ENCODE measurements at places on chromosomes 1 and 21.

DNA sequence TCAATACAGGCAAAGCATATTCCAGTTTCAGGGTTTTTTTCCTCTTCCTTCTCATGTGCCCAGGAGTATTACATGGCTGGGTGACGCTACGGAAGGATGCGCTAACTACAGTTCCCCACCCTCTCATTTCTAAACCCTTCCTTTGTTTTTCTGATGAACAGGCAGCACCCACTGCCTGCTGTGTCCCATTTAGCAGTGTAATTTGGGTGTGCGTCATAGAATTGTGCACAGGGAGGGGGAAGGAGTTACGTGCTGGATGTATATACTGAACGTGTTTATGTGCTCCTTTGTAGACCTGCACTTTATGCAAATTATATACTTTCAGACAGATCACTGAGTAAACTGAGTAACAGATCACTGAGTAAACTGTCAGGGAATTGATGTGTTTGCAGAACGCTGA is 44.5 kb downstream of the ELAPOR1 start:
- peaks cover 18% of the 10 kb centered on the region for H3K4me1 ChIP-seq
- no peaks in the 10 kb centered on the region for H3K36me3 ChIP-seq
- H3K27ac ChIP-seq, result no peak overlapping the region
- no peak for DNase-seq
- no peak overlapping the region for H3K4me3 ChIP-seq

GRCh38 chr1:214004014-214004413 is 16.2 kb downstream of the PROX1 start:
- no peak overlapping the region for H3K27ac ChIP-seq
- no peaks in the 10 kb centered on the region for H3K4me1 ChIP-seq
- no peak for DNase-seq
- H3K4me3 ChIP-seq, result no peak overlapping the region
- H3K36me3 ChIP-seq, result no peaks in the 10 kb centered on the region
- H3K27me3 ChIP-seq, result no peaks in the 10 kb centered on the region

DNA sequence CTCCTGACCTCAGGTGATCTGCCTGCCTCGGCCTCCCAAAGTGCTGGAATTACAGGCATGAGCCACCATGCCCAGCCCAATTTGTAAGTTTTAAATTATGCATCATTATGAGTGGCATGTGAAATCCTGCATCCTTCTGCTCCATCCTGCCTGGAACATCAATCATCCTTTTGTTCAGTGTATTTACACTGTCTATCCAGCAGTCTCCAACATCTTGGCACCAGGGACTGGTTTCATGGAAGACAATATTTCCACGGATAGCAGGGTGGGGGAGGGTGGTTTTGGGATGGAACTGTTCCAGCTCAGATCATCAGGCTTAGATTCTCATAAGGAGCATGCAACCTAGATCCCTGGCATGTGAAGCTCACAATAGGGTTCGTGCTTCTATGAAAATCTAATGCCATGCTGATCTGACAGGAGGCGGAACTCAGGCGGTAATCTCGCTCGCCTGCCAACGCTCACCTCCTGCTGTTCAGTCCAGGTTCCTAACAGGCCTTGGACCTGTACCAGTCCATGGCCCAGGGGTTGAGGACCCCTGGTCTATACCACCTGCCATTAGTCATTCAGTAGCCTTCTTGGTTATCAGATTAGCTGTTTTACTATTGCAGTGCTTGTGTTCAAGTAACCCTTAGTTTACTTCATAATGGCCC is 22.2 kb upstream of the TCEA3 start:
- H3K27me3 ChIP-seq, result no peaks in the 10 kb centered on the region
- H3K4me1 ChIP-seq, result peaks cover 23% of the 10 kb centered on the region
- DNase-seq, result no peak
- H3K36me3 ChIP-seq, result no peaks in the 10 kb centered on the region
- no peak overlapping the region for H3K27ac ChIP-seq

- H3K27ac ChIP-seq, result peak overlapping the region; percentile 37
- no peaks in the 10 kb centered on the region for H3K27me3 ChIP-seq
- no peaks in the 10 kb centered on the region for H3K36me3 ChIP-seq
Measured at GRCh38 chr21:42474043-42474831, 21.8 kb downstream of the RSPH1 start.

- H3K27ac ChIP-seq, result no peak overlapping the region
- peaks cover 7% of the 10 kb centered on the region for H3K4me1 ChIP-seq
- no peak for DNase-seq
- H3K27me3 ChIP-seq, result no peaks in the 10 kb centered on the region
- no peak overlapping the region for H3K4me3 ChIP-seq
- no peaks in the 10 kb centered on the region for H3K36me3 ChIP-seq
Measured at GRCh38 chr1:30378003-30378596, 345.3 kb downstream of the MATN1 start.

DNA sequence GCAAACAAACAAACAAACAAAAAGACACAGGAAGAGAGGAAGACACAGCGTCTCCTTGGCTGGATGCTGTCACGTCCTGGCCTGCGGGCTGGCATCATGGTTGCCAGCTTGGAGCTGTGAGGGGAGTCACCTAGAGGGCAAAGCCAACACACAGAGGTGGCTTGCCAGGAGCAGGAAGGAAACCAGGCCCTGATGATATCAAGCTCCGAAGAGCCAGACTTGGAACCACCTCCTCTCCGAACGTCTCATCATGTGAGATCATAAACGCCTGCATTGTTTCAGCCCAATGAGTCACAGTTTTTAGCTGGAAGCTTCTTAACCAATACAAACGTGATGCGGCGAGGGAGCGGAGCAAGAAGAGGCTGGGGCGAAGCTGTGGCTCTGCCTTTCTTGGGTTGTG is 8.7 kb downstream of the PLA2G2D start:
- no peak for DNase-seq
- H3K4me3 ChIP-seq, result no peak overlapping the region
- no peaks in the 10 kb centered on the region for H3K36me3 ChIP-seq
- peak overlapping the region; percentile 37 for H3K27ac ChIP-seq

DNA sequence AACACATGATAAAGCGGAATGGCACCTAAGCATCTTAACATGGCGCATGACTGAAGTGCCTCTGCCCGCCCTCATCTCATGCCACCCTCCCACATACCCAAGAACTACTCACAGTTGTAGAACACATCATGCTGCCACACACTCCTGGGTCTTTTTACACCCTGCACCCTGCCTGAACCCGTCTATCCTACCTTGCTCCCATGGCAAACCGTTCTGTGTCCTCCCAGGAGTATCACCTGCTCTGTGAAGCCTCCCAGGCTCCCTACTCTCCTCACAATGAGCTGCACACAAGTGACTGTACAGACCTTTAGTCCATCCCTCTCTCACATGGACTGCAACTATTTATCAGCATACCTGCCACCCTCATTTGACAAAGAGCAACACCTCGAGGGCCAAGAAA is 144.0 kb downstream of the TGFBR3 start:
- H3K27ac ChIP-seq, result peak overlapping the region; percentile 64
- H3K4me1 ChIP-seq, result peaks cover 43% of the 10 kb centered on the region
- H3K4me3 ChIP-seq, result no peak overlapping the region
- no peak for DNase-seq
- no peaks in the 10 kb centered on the region for H3K36me3 ChIP-seq

DNA sequence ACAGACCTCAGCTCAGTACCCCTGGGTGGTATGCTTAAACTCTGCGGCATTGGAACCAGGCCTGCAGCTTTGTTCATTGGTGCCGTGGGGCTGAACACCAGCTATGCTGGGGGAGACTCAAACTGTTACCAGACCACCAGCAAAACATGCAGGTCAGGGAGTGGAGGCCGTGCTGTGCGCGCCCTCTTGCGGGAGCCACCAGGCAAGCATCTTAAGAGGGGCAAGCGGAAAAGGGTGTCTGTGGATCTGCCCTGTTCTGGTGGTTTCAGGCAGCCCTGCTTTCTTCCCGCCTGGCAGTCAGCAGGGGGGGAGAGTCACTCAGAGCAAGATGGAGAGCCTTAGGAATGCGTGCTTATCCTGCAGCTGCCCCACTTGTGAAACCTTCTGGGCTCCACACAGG is 276.9 kb upstream of the ZRANB2 start:
- DNase-seq, result no peak
- no peak overlapping the region for H3K4me3 ChIP-seq
- no peaks in the 10 kb centered on the region for H3K36me3 ChIP-seq
- no peaks in the 10 kb centered on the region for H3K27me3 ChIP-seq
- no peak overlapping the region for H3K27ac ChIP-seq

- peaks cover 42% of the 10 kb centered on the region for H3K4me1 ChIP-seq
- DNase-seq, result no peak
- peak overlapping the region; percentile 17 for H3K4me3 ChIP-seq
- peaks cover 45% of the 10 kb centered on the region for H3K36me3 ChIP-seq
- H3K27ac ChIP-seq, result peak overlapping the region; percentile 83
- H3K27me3 ChIP-seq, result no peaks in the 10 kb centered on the region
Measured at GRCh38 chr21:32347977-32348376, 44.8 kb downstream of the URB1 start.

GRCh38 chr1:47894410-47895278 is 102.5 kb downstream of the TRABD2B start:
- H3K4me3 ChIP-seq, result no peak overlapping the region
- no peaks in the 10 kb centered on the region for H3K36me3 ChIP-seq
- no peak for DNase-seq
- no peaks in the 10 kb centered on the region for H3K27me3 ChIP-seq

DNA sequence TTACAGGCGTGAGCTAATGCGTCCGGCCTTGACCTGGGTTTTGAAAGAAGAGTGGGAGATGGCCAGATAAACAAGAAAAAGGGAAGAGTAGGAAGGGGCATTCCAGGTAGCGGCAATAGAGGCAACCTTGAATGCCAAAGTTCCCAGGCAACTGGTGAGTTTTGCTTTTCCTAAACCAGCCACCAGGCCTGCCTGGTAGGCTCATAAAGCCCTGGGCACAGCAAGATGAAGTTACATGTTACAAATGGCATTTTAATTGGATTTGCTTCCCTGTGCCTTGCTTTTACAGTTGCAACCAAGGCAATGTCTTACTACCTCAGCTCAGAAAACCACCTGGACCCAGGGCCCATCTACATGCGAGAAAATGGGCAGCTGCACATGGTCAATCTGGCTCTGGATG is 5.5 kb downstream of the LRRC42 start:
- DNase-seq, result no peak
- no peaks in the 10 kb centered on the region for H3K36me3 ChIP-seq
- no peak overlapping the region for H3K27ac ChIP-seq
- no peaks in the 10 kb centered on the region for H3K27me3 ChIP-seq

- DNase-seq, result no peak
- peaks cover 16% of the 10 kb centered on the region for H3K4me1 ChIP-seq
- H3K27me3 ChIP-seq, result no peaks in the 10 kb centered on the region
Measured at GRCh38 chr1:109894823-109895719, 15.6 kb upstream of the CSF1 start.

DNA sequence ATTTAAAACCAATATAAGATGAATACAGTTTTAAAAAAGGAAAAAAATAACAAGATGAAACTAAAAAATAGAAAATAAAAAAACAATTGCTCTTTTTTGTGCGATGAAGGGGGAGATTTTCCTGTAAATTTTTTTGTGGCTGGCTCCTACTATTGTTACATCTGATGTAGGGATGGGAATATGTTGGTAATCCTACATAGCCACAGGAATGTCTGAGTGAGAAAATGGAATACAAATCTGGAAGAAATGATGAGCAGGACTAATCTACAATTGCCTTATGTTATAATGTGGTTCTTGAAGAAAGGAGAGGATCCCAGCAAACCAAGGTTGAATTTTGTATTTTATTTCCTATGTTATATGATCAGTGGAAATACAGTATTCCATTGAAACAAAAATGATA is 40.9 kb downstream of the ATP6V1G3 start:
- H3K27ac ChIP-seq, result no peak overlapping the region
- DNase-seq, result no peak
- H3K4me3 ChIP-seq, result no peak overlapping the region
- H3K4me1 ChIP-seq, result peaks cover 7% of the 10 kb centered on the region

GRCh38 chr1:235022981-235023710 is 105.5 kb downstream of the TOMM20 start:
- no peaks in the 10 kb centered on the region for H3K36me3 ChIP-seq
- H3K27ac ChIP-seq, result no peak overlapping the region
- no peaks in the 10 kb centered on the region for H3K4me1 ChIP-seq
- H3K27me3 ChIP-seq, result no peaks in the 10 kb centered on the region

DNA sequence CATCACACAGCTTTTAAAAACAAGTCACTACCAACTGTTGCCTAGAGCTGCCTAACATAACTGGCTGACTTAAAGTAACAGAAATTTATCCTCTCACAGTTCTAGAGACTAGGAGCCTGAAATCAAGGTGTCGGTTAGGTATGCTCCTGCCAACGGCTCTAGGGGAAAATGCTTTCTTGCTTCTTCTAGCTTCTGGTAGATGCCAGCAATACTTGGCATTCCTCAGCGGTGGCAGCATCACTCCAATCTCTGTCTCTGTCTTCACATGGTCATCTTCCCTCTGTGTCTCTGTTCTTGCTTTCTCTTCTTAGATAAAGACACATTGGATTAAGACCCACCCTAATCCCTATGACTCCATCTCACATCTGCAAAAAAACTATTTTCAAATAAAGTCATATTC is 51.5 kb downstream of the DMRTA2 start:
- H3K4me1 ChIP-seq, result peaks cover 9% of the 10 kb centered on the region
- H3K27me3 ChIP-seq, result peaks cover 52% of the 10 kb centered on the region
- H3K36me3 ChIP-seq, result no peaks in the 10 kb centered on the region

DNA sequence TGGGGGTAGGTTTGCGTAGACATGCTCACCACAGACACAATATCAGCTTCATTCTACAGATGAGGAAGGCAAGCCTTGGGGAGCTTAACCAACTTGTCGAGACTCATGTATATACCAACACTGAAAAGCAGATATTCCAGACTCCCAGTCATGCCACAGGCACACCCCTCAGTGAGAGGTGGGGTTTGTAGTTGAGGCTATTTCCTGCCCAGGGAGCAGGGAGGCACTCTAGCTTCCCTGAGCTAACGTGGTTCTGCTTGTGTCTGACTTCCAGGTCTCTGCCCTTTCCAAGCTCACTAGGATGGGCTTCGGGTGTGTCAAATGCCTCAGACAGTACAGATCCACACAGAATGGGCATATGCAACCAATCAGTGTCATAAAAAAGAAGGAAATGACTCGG is 122.3 kb upstream of the RUNX1 start:
- no peak for DNase-seq
- no peak overlapping the region for H3K4me3 ChIP-seq
- no peaks in the 10 kb centered on the region for H3K27me3 ChIP-seq

- H3K4me3 ChIP-seq, result no peak overlapping the region
- H3K27ac ChIP-seq, result no peak overlapping the region
- no peaks in the 10 kb centered on the region for H3K4me1 ChIP-seq
Measured at GRCh38 chr1:240888039-240888786, 276.3 kb upstream of the GREM2 start.

GRCh38 chr1:36562181-36562685 is 79.5 kb upstream of the CSF3R start:
- H3K4me1 ChIP-seq, result no peaks in the 10 kb centered on the region
- no peak for DNase-seq
- H3K27ac ChIP-seq, result no peak overlapping the region
- H3K36me3 ChIP-seq, result no peaks in the 10 kb centered on the region
- H3K27me3 ChIP-seq, result no peaks in the 10 kb centered on the region
- no peak overlapping the region for H3K4me3 ChIP-seq

GRCh38 chr1:36432616-36433015 is 17.6 kb downstream of the OSCP1 start:
- peaks cover 2% of the 10 kb centered on the region for H3K4me1 ChIP-seq
- peaks cover 29% of the 10 kb centered on the region for H3K36me3 ChIP-seq
- no peak overlapping the region for H3K4me3 ChIP-seq
- H3K27me3 ChIP-seq, result no peaks in the 10 kb centered on the region
- no peak overlapping the region for H3K27ac ChIP-seq
- DNase-seq, result no peak
